Retinal pigment epithelial cell (primary cell): ENCODE measurements at places on chromosomes 6 and 20.

DNA sequence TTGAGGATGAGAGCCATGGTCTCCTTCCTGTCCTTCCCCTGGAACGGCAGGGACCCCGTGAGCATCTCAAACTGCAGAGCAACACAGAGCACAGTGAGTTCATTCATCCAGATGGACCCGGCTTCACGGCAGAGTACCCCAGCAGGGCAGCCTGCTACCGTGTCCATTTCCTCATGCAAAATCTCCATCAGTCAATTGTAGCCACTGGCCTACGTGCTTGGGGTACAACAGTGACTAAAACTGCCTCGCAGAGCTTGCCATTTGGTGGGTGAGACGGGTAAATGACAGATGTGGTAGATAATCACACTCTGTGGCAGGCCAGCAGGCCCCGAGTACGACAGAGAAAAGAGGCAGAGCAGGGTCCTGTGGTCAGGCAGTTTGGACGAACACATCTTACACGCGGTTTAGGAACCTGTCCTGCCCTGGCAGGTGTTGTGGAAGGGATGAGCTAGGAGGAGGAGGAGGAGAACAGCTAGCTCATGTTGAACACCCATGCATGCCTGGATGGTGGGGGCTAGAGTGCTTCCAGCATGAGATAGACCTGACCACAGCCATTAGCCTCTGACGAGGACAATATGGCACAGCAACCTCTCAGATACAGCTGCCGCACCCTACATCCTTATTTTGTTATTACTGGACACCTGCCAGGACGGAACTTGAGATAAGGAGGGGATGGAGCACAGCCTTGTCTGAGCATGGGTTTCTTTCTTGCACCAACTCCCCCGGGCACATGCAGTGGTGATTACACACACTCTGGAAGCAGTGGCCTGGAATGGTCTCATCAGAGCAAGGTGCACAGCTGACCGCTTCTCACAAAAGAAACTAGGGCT, 95.6 kb downstream of the RAMACL start:
- no peak for DNase-seq

- DNase-seq, result no peak
These were observed 16.4 kb downstream of the PIGT start for GRCh38 chr20:45432294-45432693.

GRCh38 chr6:36302227-36302976, 32.5 kb downstream of the PNPLA1 start:
- peak; percentile 70 for DNase-seq

GRCh38 chr6:105174512-105174911, 5.3 kb downstream of the POPDC3 start:
- no peak for DNase-seq

GRCh38 chr6:3913958-3914337, 64.8 kb downstream of the FAM50B start:
- DNase-seq, result no peak

GRCh38 chr6:142313284-142313683, 11.5 kb downstream of the ADGRG6 start:
- no peak for DNase-seq

- no peak for DNase-seq
These were observed 178.9 kb downstream of the DLL1 start for GRCh38 chr6:170111816-170112582.

- DNase-seq, result no peak
These were observed 61.9 kb upstream of the JARID2 start for GRCh38 chr6:15183979-15184378.

DNA sequence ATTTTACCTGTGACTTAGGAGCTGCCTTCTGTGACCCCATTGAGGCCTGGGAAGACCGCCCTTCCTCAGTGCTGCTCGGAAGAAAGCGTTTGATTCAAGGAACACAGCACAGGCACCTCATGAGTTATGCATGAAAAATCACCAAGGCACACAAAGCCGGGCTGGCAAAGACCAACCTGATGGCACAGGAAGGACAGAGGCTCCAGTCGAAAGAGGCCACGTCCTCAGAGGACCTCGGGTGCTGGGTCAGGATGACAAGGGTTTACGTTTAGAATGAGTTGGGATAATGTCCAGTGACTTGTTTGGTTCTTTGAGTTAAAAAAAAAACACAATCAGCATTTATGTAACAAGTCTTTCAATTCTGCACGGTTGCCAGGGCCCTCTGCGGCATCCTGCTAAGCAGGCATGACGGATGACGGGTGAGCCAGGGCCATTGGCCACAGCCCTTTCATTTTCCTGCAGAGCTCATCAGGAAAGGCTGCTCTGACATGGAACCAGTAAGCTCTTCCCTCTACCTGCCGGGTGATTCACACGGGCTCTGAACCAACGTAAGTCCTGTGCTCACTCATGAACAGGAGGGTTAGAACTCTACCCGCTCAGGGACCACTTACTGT, 112.8 kb downstream of the DACT2 start:
- no peak for DNase-seq

GRCh38 chr6:148250975-148251685, 91.5 kb upstream of the SASH1 start:
- DNase-seq, result no peak

DNA sequence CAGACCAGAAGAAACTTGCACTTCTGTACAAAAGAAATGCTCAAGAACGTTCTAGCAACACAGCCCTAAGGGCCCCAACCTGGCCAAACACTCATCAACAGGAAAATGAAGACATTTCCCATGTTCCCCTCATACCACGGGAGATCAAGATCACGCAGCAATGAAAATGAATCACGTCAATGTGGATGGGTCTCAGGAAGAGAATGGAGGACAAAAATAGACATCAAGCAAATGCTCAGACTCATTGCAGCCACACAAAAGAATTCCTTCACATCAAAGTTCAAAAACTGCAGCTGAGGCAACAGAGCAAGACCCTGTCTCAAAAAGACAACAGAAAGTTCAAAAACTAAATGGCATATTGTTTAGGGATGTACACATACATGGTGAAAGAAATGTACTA, 18.1 kb downstream of the ULBP3 start:
- DNase-seq, result no peak

DNA sequence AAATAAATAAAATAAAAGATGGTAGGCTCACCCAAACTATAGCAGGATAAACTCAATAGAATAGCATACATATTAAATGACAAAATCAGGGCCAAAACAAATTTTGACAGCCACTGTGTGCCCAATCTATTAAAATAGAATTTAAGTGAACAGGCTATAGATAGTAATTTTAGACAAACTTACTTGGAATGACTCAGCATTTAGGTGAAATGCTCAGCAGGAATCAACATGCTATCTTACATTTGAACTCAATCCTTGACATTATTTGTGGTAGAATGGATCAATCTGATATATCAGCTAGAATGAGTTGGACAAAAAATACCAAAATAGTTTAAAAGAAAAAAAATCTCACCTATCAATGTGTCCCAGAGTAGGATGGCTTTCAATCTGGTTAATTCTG, 578.6 kb downstream of the RFPL4B start:
- no peak for DNase-seq

DNA sequence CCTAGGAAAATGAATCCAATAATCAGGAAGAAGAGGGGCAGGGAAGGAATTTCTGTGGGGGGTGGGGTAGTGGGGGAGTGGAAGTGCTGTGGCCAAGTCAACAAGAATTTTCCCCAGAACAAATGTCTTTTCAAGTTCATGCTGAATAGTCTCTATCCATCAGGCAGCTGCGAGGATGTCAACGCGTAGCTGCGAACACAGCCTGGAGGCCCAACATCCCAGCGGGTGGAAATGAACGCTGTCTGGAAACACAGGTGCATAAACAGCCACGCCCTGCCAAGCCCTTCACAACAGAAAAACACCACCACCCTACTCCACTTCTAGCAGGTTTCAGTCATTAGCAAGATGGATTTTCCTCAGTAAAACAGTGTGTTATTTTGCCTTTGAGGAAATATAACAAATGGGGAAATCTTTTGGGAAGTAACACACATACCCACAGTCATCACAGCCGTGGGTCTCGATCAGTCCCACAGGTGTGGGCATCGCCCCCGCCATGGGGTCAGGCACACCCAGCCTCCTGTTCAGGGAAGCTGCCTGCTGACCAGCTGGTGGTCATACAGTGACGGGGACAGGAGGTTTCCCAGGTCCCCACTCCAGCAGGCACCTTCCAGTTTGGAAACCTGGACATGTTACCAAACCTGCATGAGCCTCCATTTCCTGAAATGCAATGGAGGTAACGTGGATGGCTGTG, 112.1 kb upstream of the THBS2 start:
- DNase-seq, result no peak

DNA sequence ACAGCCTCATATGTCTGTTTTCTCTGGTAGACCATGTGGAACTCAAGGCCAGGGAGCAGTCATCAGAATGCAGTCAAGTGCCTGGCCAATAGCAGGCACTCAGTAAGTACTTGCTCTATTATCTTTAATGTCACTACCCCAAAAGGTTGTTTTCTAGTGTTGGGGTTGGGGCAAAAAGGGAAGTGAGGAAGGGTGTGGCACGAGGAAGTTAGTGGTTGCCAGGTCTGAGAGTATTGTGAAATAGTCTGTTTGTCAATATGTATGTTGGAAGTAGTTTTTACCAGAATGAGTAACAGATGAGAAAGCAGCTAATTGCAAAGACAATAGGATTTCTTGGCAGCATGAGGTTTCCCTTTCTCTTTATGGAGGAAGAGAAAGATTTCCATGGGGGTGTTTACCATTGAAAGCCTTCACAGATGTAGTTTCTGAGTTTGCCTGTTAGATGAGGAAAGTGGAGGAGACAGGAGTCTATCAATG, 59.5 kb upstream of the ARMH2 start:
- DNase-seq, result no peak

- no peak for DNase-seq
These were observed at the start of gene MICB for GRCh38 chr6:31497531-31498476. Gene MICB (plus strand): TSS chr6:31498145. CDS start chr6:31498194, 49 bp downstream.

GRCh38 chr6:91864911-91865310, 1278.0 kb upstream of the MAP3K7 start:
- no peak for DNase-seq

- DNase-seq, result no peak
These were observed 8.7 kb upstream of the GMPR start for GRCh38 chr6:16229700-16230099.

- DNase-seq, result no peak
These were observed 767.1 kb downstream of the KIF16B start for GRCh38 chr20:15806105-15806504.

- DNase-seq, result no peak
These were observed 166.8 kb upstream of the CST7 start for GRCh38 chr20:24782301-24782700.

GRCh38 chr6:146850238-146850896, 251.6 kb downstream of the ADGB start:
- DNase-seq, result no peak

- no peak for DNase-seq
These were observed 132.6 kb downstream of the BANF2 start for GRCh38 chr20:17832236-17832915.

DNA sequence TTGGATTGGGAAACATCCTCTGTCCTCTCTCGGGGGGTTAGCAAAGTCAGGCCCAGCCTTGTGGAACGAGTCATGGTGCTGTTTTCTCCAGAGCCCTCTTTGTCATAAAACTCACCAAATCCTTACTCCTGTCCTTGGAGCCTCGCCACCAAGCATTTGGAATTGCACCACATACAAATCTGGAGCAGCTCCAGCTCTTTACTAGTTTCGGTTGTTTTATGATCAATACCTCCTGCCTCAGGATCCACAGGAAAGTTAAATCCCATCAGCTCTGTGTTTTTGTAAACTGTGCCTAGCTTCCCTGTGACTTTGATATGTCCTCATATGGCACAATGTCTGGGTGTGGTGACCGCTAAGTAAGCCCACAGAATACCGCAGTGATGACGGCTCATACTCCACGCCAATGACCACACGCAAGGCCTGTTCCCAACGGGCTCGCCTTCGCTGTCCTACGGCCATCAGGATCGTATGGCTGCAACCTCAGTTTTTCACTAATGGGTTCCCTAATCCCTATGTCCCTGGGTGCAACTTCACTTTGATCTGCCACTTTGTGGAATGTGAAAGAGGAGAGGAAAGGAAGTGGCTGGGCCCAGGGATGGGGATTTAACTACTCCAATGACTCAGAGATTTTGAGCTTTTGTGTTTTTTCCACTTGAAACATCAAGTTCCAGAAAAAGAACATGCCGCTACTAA, 111.3 kb upstream of the FOXQ1 start:
- DNase-seq, result peak; percentile 81

DNA sequence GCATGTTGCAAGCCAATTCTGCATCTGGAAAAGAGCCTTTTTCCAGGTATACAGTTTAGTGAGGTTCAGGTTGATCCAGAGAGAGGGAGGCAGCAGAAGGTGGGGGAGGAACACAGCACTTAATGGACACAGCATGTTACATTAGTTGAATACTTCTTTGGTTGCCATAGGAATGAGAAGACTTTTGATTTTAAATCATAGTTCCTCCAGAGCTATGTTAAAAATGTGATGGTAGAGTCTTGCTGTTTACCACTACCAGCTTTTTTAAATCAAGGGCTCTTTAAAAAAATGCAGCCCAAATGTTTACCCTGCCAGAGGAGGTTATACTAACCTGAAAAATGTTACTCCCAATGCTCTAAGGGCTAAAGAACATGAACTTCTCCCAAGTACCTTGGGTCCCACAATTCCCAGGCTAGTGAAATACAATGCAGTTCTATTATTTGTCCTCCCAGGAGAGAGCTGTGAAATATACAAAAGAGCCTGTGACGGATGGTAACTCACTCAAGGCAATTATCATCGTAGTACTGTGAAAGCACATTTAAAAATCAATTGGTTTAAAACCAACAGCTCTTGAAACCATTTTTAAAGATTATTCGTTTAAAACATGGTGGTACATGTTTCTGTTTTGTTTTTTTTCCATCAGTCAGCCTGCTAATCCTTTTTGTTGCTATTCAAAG, 6.9 kb upstream of the PHACTR1 start:
- no peak for DNase-seq

GRCh38 chr6:3252369-3252768, 6.4 kb upstream of the PSMG4 start:
- no peak for DNase-seq

- peak; percentile 90 for DNase-seq
These were observed 70.7 kb downstream of the PDE7B start for GRCh38 chr6:135922174-135922573.

- DNase-seq, result no peak
These were observed 68.4 kb downstream of the DST start for GRCh38 chr6:56574292-56574691.

GRCh38 chr6:55276745-55277530, 50.3 kb upstream of the GFRAL start:
- no peak for DNase-seq

DNA sequence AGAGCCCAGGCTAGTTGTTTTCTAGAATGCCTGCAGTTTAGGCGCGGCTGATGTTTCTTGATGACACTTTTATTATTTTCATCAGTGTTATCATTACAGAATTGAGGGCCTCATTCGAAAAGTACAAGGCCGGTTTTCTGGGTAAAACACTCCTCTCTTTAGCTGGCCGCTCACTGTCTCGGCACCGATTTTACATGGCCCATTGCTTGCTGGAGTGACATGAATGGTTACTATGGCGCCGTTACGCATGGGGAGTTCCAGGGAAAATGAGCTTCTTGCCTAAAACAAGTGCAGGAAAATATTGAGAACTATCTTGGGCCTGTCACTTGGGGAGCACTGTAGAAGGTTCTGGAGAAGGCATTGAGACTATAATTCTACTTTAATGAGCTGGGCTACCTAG, 317.8 kb downstream of the CDH4 start:
- no peak for DNase-seq
